ENCODE measurements at places on chromosomes 5 and 9. TPM values are rescaled to one million over a fixed set of nuclear protein-coding genes. Genes with fewer than 3 reads are reported as not detected.

GRCh38 chr9:114092336-114092735, 6.8 kb downstream of the KIF12 start:
- no peak for DNase-seq

- DNase-seq: peak; percentile 2
These were observed 61.3 kb downstream of the AMBP start for GRCh38 chr9:114016629-114017423.

DNA sequence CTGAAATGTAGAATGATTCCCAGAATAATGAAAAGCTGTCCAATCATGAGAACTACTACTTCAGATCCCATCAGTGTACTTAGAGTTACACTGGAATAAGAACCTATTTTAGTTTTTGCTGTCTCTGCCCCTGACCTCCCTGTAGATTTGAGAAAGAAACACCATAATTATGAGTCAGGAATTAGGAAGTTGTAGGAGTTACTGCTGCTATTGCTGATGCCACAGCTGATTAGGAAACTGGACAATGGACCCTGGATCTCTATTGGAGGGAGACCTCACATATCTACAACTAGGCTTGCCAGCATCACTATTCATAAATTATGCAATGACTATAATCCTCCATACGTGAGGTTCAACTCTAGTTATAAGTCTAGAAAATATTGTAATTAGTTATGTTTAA, 48.8 kb upstream of the EDIL3 start:
- DNase-seq: no peak

GRCh38 chr5:60727033-60727679, 27.2 kb upstream of the DEPDC1B start:
- no peak for DNase-seq

GRCh38 chr9:123454361-123454760, 98.4 kb downstream of the CRB2 start:
- DNase-seq: no peak

DNA sequence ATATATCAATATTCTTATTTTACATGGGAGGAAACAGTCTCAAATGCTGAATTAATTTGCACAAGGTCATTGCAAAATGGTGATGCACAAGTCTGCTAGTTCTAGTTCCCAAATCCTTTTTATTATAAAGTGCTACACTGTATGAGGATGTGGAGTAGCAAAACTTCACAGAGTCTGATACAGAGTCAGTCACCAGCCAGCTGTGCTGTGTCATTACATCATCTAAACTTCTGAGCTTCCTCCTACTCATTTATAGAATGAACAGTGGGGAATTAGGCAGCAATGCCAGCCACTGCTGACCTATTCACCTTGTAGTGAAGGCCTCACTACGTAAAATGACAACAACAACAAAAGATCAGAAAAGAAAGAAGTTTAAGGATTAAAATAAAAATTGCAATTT, 357.8 kb downstream of the TMEM167A start:
- no peak for DNase-seq

DNA sequence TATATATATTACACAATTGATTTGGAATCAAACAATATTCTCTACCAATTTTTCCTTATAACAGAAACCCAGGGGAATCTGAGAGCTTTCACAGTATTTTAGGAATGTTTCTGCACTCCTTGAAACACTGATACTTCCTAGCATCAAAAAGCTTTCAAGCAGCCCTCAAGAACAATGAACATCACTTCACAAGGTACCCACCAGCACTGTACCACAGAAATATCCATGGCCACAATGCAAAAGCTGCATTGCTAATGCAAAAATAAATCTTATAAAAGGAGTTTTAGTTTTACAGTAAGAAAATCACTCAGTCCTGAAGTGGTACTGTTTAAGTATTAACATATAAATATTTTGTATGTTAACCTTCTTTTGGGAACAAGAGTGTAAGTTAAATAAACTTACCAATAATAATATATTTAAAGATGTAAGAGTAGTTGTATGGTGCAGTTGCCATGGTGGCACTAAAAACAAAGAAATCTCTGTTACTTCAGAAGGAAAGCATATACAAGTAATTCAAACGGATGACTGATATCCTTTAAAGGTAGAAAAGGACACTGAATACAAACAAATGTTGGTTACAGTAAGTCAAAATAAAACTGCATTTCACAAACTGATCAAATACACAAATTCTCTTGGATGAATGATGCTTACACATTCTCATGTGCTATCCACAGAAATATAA, 8.6 kb downstream of the RAB14 start:
- no peak for DNase-seq

DNA sequence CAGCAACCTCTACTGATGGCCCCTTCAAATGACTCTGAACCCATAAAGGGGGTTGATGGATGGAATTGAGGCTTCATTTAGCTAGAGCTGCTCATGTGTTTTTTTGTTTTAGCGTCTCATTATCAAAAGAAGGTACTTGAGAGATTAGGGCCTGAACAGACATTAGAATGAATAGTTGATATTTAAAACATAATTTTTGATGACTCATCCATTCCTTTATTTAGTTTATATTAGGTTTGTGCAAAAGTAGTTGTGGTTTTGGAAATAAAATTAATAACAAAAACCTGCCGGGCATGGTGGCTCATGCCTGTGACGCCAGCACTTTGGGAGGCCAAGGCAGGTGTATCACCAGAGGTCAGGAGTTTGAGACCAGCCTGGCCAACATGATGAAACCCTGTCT, 485.9 kb downstream of the PSAT1 start:
- DNase-seq: no peak

DNA sequence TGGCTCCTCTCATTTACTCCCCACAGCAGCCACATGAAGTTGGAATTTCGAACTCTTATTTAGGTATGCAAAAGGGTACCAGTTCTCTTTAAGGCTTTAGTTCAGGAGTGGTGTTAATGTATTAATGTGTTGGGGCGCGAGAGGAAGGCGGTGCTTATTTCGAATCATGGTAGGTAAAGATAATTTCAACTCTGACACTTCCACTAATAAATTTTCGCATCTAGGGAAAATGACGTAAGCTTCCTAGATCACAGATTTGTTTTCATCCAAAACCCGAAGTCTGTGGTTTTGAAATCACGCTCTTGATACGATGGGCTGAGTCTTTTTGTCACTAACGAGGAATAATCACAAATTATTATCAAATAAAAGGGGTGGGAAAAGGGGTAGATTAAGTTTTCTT, 681 bp downstream of the PPWD1 start:
- DNase-seq: no peak

DNA sequence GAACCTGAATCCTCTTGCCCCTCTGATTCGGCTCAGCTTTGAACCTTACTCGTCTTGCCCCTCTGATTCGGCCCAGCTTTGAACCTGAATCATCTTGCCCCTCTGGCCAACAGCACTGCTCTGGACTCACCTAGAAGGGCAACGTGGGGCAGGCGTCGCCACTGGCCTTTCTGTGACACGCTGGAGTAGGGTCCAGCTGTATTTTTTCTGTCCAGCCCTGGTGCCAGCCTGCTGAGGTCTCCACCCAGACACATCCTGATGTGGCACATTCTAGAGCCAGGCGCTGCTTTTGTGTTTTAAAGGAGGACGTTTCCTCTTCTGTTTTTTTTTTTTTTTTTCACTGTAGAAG, 15.2 kb upstream of the CPEB4 start:
- no peak for DNase-seq

Gene MZB1
- 2.1 TPM for total RNA-seq

Gene TRIM7
- total RNA-seq: 12.1 TPM

Gene LRRC19
- not detected for total RNA-seq

Gene VAV2
- total RNA-seq: 10.3 TPM

Gene GPR151
- not detected for total RNA-seq

Gene SOX30
- 0.20 TPM for total RNA-seq

Measured in tibial nerve (tissue), 4 donors.